ENCODE measurements at places on chromosomes 4 and X.

DNA sequence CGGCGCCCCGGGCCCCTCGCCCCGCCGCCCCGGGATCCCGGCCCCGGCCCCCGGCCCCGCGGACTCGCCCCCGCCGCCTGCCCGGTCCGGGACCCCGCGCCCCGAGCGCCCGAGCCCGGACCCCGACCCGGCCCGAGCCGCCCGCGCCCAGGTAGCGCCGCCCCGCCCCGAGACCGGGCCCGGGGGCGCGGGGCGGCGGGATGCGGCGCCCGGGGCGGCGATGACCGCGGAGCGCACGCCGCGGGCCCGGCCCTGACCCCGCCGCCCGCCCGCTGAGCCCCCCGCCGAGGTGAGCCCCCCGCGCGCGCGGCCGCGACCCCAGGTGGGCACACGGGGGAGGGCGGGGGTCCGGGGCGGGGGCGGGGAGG is 224 bp downstream of the FGFRL1 start:
- no peak for DNase-seq

GRCh38 chr4:108867476-108867875 is 104.6 kb upstream of the ETNPPL start:
- DNase-seq: no peak

- DNase-seq: no peak
Measured at GRCh38 chr4:26476545-26476944, 13.7 kb downstream of the CCKAR start.

DNA sequence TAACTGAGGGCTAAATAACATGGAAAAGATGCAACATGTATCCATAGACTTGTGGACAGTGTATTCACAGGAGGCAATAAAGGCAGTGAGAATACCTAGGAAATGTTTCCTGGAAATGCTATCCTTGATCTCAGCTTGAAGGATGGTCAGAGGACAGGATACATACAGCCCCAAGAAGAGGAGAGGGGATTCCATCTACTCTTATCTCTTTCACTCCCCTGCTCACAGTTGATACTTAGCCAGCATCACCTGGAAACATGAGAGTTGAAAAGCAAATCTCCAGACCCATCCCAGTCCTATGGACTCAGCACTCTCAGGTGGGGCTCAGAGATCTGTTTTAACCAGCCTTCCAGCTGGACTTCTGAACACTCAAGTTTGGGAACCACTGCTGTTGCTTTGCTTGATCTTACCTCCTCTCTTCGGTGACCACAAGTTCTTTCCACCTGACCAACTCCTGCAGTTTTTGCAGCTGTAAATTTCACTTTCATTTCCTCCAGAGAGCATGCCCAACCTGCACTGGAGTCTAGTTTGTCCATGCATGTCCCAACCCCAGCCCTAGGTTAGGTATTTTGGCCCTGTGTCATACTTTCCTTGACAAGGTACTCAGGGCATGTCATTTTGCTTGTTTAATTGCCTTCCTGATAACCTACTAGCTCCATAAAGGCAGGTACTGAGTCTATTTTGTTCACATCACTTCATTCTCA is 10.4 kb downstream of the RELL1 start:
- no peak for DNase-seq

DNA sequence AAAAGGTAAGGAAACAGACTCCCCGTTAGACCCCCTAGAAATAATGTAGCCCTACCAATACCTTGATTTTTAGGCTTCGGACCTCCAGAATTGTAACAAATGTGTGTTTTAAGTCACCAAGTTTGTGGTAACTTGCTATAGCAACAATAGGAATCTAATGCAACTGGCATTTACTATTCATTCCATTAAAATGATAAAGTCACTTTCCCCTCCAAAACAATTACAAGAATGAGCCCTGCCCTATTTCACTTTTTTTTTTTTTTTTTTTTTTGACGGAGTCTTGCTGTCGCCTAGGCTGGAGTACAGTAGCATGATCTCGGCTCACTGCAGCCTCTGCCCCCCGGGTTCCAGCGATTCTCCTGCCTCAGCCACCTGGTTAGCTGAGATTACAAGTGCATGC is 3.5 kb upstream of the DDX60L start:
- no peak for DNase-seq

DNA sequence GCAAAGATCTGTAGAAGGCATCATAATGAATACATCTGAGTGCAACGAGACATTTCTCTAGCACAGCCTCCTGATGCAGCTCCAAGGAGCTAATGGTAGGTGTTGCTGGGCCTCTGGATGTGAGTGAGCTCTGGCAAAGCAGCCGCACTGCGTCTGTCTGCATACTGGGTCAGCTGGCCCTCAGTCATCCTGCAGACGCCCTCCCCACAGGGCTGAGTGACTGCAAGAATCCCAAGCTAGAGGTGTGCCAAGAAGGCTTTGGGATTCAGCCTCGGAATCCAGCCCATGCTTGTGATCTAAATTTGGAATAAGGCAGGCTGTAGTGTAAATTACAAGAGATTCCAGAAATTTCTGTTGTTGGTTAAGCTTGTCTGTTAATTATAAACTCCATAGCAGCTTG is 18.5 kb downstream of the HERC3 start:
- DNase-seq: no peak

DNA sequence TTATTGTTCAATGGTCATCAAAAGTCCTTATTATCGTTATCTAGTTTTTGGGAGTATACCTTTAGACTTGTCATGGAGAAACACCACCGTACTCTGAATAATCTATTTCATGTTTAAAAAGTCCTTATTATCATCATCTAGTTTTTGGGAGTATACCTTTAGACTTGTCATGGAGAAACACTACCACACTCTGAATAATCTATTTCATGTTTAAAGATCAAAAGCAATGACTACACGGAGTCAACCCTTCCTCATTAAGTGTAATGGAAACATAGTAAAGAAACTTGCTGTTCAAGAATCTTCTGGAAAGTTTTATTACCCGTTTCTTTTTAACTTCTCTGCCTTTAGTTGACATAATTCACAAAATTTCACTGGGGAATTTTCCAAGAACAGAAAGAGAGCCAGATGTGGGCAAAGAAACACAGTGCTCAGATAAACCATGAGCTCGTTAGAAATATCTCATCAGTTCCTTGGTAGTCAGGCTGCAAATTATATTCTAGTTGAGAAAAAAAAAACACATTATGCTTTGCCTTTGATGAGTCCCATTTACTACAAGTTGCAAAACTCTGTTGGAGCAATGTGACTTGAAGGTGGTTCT is 158.8 kb downstream of the AFAP1 start:
- DNase-seq: no peak

- DNase-seq: no peak
Measured at GRCh38 chr4:184395971-184396391, 78.4 kb downstream of the IRF2 start.

GRCh38 chr4:98248934-98249333 is 12.2 kb upstream of the RAP1GDS1 start:
- no peak for DNase-seq

DNA sequence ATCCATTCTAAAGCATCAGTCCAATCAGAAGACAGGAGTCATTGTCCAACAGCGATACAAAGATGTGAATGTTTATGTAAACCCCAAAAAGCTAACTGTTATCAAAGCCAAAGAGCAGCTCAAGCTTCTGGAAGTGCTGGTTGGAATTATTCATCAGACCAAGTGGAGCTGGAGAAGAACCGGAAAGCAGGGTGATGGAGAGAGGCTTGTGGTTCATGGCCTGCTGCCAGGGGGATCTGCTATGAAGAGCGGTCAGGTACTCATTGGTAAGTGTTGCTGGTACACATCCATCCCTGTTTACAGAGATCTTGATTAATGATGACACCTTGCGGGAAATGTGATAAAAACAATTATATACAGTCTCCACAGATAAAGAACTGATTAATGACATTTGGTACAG is 11.0 kb downstream of the INTU start:
- DNase-seq: no peak

DNA sequence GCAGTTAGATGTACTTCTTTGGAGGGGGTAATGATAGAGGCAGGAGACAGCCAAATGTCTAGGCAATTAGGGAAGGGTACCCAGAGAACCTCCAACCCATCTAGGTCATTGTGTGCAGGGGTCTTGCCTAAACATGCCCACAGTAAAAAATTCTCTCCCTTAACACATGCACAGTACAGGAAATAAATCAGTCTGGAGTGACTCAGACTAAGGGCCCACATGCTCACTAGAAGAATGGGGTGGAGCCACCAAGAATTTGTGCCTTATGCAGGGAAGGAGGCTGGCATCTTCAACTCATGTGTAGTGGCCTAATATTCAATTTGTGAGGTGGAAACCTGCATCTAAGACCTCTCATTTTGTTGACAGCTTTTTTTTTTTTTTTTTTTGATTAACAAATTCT is 945.3 kb upstream of the GRIA3 start:
- peak; percentile 1 for DNase-seq

GRCh38 chr4:5322321-5322720 is 271.0 kb downstream of the STK32B start:
- DNase-seq: no peak

DNA sequence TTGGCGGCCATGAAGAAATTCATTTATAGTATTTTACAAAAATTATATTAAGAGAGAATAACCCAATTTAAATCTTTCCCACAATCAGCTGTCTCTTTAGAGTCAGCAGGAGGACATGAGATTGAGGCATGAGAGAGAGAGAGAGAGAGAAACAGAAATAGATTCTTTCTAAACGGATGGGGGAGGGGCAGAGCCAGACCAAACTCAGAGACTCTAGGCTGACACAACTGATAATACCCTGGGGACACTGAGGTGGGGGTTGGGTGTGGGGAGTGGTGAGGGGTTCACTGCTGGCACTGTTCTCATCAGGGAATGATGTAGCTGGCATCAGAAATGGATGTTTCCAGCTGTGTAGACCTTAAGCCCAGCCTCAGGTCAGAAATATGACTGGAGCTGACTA is 20.5 kb upstream of the HOPX start:
- no peak for DNase-seq

DNA sequence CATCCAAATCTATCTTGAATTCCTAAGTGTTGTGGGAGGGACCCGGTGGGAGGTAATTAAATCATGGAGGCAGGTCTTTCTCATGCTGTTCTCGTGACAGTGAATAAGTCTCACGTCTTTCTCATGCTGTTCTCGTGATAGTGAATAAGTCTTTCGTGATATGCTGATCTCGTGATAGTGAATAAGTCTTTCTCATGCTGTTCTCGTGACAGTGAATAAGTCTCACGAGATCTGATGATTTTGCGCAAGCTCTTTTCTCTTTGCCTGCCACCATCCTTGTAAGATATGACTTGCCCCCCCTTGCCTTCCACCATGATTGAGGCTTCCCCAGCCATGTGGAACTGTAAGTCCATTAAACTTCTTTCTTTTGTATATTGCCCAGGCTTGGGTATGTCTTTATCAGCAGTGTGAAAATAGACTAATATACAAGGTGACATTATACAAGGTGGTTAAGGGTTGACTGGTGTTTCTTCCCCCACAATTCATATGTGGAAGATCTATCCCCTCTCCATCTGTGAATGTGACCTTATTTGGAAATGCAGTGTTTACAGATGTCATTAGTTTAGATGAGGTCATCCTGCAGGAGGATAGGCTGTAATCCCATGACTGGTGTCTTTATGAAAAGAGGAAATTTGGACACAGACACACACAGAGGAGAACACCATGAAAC is 27.6 kb downstream of the ARSD start:
- no peak for DNase-seq

DNA sequence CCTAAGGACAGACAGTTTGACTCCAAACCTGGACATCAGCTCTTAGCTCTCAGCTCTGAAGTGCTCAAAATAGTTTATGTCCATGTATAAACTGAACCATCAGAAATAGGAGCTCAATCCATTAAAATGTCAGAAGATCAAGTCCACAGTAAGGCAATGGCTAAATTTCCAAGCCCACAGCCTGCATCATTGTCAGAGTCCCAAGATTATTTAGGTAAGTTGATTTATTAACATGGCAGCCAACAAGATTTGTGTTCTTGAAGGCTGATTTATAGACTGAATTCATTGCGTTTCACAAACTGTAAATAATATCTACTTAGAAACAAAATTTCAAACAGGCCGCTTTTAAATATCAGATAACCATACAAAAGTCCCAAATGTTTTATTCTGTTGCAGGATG is 286.5 kb upstream of the ADGRL3 start:
- DNase-seq: no peak

DNA sequence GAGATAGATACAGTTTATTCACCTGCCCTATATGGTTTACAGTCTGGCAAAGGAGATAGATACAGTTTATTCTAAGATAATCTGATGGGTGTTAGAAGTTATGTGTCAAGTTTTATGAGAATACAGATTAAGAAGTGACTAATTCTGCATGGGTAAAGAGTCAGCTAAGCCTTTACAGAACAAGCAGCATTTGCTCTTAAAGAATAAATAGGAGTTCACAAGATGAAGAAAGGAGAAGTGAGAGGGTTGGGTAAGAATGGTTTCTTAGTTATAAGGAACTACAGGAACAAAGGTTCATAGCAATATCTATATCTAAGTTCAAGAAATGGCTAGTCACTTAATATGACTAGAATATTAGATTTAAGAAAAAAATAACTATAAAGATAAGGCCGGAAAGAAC is 47.6 kb downstream of the THOC2 start:
- no peak for DNase-seq

GRCh38 chrX:3263681-3264126 is 82.7 kb downstream of the MXRA5 start:
- no peak for DNase-seq

GRCh38 chr4:179372746-179373145 is 1930.5 kb upstream of the AGA start:
- no peak for DNase-seq

GRCh38 chr4:140049849-140050637 is 103.9 kb downstream of the MAML3 start:
- peak; percentile 95 for DNase-seq

DNA sequence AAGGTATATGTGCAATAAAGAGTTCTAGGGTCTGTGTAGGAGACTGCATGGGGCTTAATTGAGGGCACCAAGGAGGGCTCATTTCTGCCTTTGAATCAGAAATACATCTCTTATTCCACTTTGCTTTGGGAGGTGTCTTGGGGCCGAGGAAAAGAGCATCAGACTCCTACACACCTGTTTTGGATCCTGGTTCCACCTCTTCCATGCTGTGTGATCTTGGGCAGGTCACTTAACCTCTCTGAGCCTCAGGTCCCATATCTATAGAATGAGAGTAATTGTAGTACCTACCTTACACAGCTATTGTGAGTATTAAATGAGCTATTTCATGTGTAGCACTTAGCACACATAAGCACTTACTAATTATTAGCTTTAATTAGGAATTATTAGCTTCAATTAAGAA is 100.6 kb downstream of the RTL5 start:
- no peak for DNase-seq

DNA sequence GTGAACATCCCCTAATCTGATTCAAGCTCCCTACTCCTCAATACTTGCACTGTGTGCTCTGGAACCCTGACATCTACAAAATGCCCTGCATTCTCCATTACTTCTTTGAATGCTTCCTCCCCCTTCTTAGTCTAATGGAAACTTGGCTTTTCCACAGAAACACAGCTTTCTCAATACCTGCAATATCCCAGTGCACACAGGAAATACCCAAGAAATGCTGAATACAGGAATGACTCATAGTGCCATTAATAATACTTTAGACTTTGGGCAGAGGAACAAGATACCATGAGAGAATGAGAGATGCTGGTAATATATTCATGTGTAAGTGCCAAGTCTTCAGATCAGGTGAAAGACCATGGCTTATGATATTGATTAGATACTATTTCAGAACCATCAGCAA is 5.6 kb downstream of the QRFPR start:
- DNase-seq: no peak
